ENCODE measurements at places on chromosomes 4 and X.

GRCh38 chrX:140343226-140343868 is 161.5 kb downstream of the SOX3 start:
- DNase-seq: no peak

DNA sequence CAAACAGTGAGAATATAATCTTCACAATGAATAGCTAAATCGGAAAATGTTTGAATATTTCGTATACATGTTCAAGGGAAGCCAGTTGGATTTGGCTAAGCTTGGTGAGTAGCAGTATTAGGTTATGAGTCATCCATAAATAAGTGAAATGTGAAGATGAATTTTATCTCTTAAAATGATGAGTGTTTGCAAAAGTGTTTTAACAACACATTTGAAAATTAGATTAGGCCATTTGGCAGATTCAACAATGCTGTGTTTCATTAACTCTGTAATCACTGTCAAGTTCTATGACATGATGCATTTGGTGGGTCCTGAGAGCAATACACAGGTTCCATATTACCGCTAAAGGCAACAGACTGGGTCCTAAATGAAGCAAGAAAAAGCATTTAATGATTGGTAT is 301.9 kb upstream of the PRPS2 start:
- no peak for DNase-seq

DNA sequence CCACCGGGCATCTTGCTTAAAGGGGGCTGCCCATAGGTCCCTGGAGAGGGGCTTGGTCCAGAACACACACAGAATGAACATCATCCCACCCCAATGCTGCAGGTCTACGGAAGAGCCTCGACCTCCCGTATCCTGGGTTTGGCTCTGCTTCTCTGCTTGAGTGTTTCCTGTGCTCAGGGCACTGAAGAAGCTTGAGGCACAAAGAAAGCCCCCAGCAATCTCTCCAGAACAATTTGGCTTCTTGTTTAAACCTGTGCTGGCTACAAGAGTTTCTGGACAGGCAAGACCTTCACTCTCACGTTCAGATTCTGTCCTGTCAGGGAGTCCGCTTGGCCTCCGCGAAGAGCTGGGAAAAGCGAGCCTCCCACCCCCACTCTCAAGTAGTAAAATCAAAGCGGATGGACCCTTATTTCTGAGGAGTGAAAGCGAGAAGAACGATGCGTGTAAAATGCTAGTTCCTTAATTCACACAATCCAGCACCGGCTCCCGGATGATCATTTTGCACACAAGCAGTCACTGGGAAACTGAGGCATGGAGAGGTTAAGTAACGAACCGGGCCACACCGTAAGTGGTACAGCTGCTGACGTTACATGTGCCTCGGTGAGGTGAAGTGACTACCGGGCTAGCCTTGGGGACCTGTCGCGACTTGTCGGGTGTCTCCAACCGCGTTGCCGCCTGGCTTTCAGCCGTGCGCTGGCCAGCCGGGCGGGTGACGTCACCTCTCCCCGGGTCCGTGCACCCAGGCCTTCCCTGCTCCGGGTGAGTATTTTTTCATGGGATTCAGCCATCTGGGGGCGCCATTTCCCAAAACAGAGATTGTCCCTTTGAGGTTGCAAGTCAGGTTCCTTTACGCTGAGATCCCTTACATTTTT is 3.1 kb upstream of the SFRP2 start:
- no peak for DNase-seq

DNA sequence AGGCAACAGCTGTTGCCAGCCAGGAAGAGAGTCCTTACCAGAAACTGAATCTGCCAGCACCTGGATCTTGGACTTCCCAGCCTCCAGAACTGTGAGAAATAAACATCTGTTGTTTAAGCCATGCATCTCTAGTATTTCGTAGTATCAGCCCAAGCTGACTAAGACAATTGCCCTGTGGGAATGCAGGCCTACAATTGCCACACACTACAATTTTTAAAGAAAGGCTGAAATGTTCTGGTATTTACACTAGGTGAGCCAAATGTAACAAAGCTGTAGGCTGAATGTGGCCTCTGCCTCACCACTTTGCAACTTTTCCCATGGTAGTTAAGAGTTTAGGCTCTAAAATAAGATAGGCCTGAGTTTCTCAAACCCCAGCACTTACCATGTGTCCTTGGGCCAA is 59.1 kb downstream of the SPATA18 start:
- no peak for DNase-seq

GRCh38 chrX:72081605-72082320 is 50.0 kb downstream of the RTL5 start:
- no peak for DNase-seq

GRCh38 chrX:18825375-18825774 is 117.9 kb downstream of the PPEF1 start:
- no peak for DNase-seq

All from activated CD8-positive, alpha-beta memory T cell treated with anti-CD3 and anti-CD28 coated beads for 1 hour (primary cell).